GM20000 (cell line): ENCODE measurements at places on chromosomes 4 and X.

DNA sequence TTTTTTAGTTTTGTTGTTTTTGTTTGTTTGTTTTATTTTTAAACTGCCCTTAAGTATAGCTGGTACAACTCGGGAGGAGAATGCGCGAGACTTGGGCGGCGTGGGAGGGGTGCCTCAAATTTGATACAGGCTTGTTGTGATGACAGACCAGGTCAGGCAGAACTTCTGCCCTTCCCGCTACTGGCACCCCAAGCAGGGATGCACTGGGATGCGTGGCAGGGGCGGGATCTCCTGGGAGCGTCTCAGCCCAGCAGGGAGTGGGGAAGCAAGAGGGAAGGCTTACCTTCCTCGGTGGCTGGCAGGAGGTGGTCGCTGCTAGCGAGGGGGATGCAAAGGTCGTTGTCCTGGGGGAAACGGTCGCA, 851 bp downstream of the SFRP2 start:
- no peak for DNase-seq

DNA sequence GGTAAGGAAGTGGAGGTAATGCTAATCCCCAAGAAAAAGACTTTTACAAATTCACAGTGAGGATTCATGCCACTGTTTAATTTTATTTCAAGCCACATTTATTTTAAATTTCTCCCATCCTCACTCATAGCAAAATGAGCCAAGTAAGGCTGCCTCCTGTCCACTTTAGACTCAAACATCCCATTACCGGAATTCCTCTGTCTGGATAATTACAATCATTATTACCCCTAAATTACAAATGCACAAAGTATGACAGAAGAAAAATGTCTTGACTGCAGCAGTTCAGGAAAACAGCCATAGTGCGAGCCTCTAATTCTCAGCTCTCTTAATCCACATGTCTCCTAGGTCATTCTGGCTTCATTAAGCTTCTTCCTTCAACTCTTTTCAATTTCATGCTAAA, 57.0 kb downstream of the MAPK10 start:
- DNase-seq: no peak

- DNase-seq: peak; percentile 16
Measured at GRCh38 chr4:112109360-112110058, 35.7 kb upstream of the FAM241A start.

GRCh38 chrX:31353095-31353494, 281.3 kb upstream of the FTHL17 start:
- DNase-seq: no peak

DNA sequence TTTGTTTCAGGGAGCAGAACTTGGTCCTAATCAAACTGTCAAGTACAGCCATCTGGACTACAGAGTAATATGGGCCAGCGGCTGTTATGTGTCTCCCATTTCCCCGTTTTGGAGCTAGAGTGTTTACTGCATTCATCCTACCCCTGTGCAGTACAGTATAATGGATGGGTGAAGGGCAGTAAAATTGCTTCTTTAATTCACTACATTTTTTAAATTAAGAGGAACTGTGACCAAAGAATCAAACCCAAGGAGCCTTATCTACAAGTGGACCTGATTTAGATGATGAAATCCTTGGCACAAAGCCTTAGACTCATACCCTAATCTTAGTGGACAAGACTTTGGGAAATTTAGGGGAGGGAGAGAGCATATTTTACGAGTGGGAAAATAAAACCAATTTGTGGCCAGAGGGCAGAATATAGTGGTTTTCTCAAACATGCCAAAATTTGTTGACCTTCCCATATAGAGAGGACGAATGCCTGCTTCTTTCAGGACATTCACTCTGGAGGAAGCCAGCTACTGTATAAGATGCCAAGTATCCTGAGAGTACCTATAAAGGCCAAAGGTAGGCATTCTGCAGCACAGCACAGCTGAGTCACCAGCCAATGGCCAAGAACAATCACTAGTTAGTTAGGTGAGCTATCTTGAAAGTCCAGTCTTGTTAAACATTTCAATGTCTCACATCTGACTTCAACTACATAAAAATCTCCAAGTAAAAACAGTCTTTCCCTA, 253.8 kb upstream of the KCNIP4 start:
- no peak for DNase-seq

DNA sequence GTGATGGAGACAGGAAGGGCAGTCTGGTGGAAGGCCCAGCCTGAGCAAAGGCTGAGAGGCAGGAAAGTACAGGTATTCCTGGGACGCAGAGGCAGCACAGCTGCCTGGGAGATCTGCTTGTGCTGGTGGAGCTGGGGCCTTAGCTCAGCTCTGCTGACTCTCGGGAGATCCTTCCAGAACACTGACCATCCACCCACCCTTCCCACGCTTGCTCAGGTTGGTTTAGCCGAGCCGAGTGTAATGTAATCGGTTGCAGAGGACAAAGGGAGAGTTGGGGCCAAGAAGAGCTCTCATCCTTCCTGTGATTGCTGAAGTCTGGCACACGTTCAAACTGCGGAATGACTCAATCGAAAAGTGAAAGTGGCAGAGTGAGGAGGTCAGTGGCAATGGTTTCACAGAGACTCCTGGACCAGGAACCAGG, 43.1 kb upstream of the GPR78 start:
- DNase-seq: no peak

GRCh38 chr4:140121646-140122045, 32.3 kb downstream of the MAML3 start:
- no peak for DNase-seq
